ENCODE measurements at places on chromosomes 12 and 14. TPM values are rescaled to one million over a fixed set of nuclear protein-coding genes. Genes with fewer than 3 reads are reported as not detected.

DNA sequence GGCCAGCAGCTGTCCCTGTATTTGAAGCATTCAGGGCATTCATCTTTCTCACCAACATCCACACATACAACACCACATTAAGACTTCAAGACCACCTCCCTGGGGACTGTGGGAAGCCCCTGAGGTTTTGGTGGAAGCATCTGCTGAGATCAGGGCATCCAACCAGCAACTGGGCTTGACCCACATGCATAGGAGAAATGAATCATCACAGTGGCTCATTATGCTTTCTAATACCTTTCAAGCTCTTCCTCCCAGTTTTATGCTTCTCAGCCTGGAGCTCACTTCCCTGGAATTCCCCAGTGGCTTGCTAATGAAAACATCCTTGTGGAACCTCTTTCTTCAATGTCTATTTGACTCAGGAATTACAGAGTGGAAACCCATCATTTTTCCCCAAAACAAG, 21.4 kb upstream of the CMKLR1 start:
- H3K27ac ChIP-seq: no peak overlapping the region
- no peak for DNase-seq
- H3K4me3 ChIP-seq: no peak overlapping the region
- H3K4me1 ChIP-seq: no peaks in the 10 kb centered on the region

- no peaks in the 10 kb centered on the region for H3K36me3 ChIP-seq
- H3K4me1 ChIP-seq: peaks cover 11% of the 10 kb centered on the region
- no peak overlapping the region for H3K27ac ChIP-seq
- DNase-seq: no peak
- peaks cover 45% of the 10 kb centered on the region for H3K27me3 ChIP-seq
- H3K4me3 ChIP-seq: no peak overlapping the region
Measured at GRCh38 chr14:92877757-92878431, 45.1 kb upstream of the CHGA start.

DNA sequence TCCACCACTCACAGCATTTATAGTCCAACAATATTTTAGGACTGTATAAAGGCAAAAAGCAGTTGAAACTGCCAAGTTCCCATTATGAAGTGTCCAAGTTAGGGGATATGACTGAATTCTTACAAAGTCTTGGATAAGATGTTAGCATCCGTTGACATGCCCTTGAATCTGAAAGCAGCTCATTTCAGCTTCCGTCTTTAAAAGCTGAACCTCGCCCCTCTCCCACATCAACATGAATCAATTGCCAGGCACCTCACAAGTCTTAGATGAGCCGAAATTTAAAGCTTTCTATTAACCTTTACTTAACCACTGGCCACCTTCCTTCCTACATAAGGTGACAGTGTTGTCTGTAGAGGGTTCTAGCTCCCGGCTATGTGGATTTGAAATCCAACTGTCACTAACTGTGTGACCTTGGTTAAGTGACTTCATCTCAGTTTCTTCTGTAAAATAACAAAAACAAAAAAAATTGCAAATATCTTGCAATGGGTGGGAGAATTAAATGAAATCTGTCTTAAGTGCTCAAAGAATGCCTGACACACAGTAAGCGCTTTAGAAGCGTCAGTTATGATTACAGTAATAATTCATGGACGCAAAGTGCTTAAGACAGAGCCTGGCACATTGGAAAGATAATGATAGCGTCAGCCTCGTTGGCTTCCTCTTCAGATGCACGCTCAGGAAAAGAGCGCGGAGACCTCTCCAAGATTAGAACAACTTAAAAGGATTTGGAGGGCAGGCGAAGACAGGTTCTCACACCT, 1.2 kb downstream of the PPP1CC start:
- H3K27ac ChIP-seq: peak overlapping the region; percentile 94
- peaks cover 75% of the 10 kb centered on the region for H3K4me1 ChIP-seq
- no peak for DNase-seq
- H3K27me3 ChIP-seq: no peaks in the 10 kb centered on the region
- H3K4me3 ChIP-seq: peak overlapping the region; percentile 99
- no peaks in the 10 kb centered on the region for H3K36me3 ChIP-seq

DNA sequence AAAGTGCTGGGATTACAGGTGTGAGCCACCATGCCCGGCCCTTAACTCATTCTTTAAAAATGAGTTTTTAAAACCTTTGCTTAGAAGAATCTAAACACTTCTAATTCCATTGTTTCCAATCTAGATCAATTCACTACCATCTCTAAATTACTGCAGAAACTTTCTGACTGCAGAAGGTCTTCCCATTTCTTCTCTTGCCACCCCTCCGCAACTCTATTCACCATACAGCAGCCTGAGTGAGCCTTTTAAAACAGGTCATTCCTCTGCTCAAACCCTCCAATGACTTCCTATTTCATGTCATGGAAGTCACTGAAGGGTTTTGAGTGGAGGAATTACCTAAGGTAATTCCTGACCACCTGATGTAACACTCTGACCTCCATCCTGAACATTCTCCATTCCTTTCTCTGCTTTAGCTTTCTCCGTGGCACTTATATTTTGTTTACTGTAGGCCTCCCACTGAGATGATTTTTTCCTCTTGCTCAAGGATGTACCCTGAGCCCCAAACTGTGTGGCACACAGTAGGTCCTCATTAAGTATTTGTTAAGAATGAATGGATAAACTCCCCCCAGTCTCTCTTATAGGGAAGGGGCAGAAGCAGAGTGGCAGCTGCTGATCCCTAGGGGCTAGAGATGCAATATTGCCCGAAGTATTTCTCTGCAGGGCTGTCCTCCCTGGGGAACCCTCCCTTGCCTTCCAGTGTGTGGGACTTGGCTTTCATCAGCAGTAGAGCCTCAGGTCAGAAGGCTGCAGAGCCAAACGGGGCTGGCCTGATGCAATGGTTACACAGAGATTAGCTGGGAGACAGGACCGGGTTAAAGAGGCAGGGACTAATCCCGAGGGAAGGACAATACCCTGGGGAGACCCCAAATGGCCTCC, 1.2 kb downstream of the DDIT3 start:
- H3K4me3 ChIP-seq: peak overlapping the region; percentile 78
- peaks cover 39% of the 10 kb centered on the region for H3K36me3 ChIP-seq
- H3K27me3 ChIP-seq: no peaks in the 10 kb centered on the region
- H3K4me1 ChIP-seq: peaks cover 61% of the 10 kb centered on the region

DNA sequence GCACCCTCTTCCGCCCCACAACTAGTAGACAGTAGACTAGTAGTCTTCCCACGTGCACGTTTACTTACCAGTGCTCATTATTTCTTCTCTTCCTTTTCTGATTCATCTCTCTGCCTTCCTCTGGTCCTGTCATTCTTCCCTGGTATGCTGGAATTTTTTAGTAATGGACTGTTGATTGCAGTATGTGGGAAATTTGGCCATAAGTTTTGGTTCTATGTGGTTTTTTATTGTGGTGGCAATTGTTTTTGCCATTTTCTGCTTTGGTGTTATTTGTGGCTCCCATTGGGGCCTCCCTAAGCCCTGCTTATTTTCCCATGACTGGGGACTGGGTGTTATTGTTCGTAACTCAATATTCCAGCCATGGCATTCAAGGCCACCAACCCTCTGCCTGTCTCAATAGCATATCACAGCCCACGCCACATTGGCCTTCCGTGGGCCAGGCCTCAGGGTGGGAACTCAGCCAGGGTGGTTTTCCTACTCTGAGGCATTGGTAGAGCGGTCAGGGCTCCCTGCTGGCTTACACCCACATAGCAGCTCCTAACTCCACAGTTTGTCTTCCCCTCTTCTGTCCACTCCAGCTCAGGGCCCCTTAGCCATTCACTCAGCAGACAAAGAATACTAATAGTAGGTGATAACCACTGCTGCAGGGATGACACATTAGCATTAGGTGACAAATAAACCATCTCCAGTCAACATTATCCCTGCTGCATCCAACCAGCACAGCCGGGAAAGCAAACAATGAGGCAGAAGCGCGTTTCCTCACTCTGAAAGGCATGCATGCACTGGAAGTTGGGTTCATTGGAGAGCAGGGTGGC, 321.5 kb downstream of the CACNA1C start:
- no peak overlapping the region for H3K27ac ChIP-seq
- no peak for DNase-seq
- H3K4me3 ChIP-seq: no peak overlapping the region
- peaks cover 65% of the 10 kb centered on the region for H3K4me1 ChIP-seq
- no peaks in the 10 kb centered on the region for H3K36me3 ChIP-seq
- no peaks in the 10 kb centered on the region for H3K27me3 ChIP-seq

- no peaks in the 10 kb centered on the region for H3K36me3 ChIP-seq
- H3K4me3 ChIP-seq: no peak overlapping the region
- H3K4me1 ChIP-seq: no peaks in the 10 kb centered on the region
- H3K27me3 ChIP-seq: no peaks in the 10 kb centered on the region
- no peak for DNase-seq
Measured at GRCh38 chr12:34290381-34290995, 268.2 kb downstream of the ALG10 start.

DNA sequence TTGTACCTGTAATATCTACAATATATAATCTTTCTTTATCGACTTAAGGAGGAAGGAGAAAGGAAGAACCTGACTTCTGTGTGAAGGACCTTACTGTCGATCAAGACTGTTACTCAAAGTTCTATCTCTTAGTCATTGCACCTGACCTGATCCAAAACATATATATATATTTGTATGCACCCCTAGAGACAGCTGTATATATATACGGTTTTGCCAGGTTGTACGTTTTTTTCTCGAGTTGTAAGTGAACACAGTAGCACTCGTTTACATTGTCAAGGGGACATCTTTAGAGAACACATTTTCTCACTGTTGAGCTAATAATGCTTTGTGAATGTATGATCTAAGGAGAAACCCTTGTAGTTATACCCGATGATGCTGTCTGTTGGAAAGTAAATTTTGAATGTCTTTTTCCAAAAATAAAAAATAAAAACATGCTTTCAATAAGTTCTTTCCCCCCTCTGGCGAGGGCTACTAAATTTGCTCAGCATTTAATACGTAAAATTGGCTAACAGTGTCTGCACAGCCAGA, 536 bp upstream of the SLC35E3 start:
- H3K27me3 ChIP-seq: no peaks in the 10 kb centered on the region
- H3K4me1 ChIP-seq: peaks cover 9% of the 10 kb centered on the region
- peak overlapping the region; percentile 74 for H3K4me3 ChIP-seq
- H3K27ac ChIP-seq: peak overlapping the region; percentile 81
- H3K36me3 ChIP-seq: peaks cover 24% of the 10 kb centered on the region
- no peak for DNase-seq

The ZNF140 gene
- total RNA-seq: 12.0 TPM

The KLHL33 gene
- 0.92 TPM for total RNA-seq

The CFAP54 gene
- 3.0 TPM for total RNA-seq
